Thoracic aorta (tissue), 2 donors: ENCODE measurements at places on chromosomes 4 and X.

DNA sequence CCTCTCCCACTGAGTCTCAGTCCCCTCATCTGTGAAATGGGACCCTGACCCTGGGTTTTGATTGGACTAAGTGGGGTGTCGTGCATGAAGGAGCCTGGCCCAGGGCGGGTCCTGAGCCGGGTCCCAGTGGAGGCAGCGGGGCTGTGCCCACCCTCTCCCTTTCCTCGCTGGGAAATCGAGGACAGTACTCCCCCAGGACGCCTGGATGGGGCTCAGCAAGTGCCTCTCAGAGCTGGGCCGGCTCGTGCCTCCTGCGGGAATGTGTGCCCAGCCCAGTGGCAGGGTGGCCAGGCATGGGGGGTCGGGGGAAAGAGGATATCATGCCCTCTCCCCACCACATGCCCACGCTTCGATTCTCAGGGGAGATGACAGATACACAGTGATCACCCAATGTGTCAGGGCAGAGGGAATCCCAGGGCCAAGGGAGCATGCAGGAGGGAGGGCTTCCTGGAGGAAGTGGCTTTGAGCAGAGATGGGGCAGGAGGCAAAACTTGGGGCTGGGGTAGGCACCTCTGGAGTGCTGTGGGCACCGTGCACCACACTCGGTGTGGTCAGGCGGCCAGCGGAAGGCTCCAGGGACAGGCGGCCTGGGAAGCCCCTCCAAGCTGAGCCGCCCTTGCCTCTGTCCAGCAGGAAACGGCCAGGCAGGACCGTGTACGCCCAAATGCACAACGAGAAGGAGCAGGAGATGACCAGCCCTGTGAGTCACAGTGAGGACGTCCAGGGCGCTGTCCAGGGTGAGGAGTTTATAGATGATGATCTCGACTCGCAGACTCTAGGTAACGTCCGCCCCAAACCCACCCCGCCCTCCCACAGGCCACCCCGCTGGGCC, 203.0 kb downstream of the AFAP1 start:
- H3K27ac ChIP-seq = no peak overlapping the region
- no peaks in the 10 kb centered on the region for H3K4me1 ChIP-seq
- DNase-seq = no peak
- H3K4me3 ChIP-seq = no peak overlapping the region

DNA sequence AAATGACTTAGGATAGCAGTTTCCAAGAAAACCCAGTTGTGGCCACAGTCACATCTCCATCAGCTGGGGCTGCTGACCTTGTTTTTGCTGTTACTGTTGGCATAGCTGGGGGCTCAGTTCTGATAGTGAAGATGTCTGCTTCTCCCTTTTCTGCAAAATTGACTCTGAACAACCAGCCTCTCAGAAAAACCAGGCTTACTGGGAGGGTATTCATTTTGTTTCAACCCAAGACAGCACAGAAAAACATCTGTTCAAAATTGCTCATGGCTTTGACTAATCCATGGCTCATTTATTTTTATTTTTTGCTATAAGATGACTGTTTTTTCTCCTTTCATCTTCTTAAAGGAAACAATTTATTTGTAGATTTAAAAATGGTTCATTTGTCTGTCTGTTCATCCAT, 53.1 kb downstream of the RASL11B start:
- H3K27ac ChIP-seq = no peak overlapping the region
- H3K4me3 ChIP-seq = no peak overlapping the region
- peaks cover 17% of the 10 kb centered on the region for H3K4me1 ChIP-seq
- DNase-seq = no peak
- H3K36me3 ChIP-seq = no peaks in the 10 kb centered on the region

- no peak overlapping the region for H3K27ac ChIP-seq
- no peak for DNase-seq
- no peak overlapping the region for H3K4me3 ChIP-seq
- H3K4me1 ChIP-seq = no peaks in the 10 kb centered on the region
- no peaks in the 10 kb centered on the region for H3K27me3 ChIP-seq
- no peaks in the 10 kb centered on the region for H3K36me3 ChIP-seq
These were observed 421.0 kb downstream of the ADAM29 start for GRCh38 chr4:175339100-175339707.

GRCh38 chrX:150983521-150984168, 510 bp downstream of the HMGB3 start:
- DNase-seq = no peak
- H3K4me3 ChIP-seq = peak overlapping the region; percentile 75
- H3K27ac ChIP-seq = no peak overlapping the region
- no peaks in the 10 kb centered on the region for H3K27me3 ChIP-seq

DNA sequence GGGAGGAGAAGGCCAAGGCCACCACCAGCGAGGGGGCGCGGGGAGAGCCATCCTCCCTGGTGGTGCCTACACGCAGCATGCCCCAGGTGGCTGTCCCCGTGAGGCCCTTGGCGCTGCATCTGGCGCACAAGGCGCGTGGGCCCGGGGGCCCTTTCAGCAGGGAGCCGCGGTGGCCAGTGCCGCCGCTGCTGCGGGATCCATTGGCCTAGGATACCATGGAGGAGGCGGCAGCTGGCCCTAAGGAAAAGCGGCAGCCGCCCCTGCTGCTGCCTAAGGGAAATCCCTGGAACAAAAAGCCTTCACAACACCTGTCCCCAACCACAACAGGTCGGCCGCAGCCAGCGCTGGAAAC, 1059.6 kb downstream of the TECRL start:
- no peaks in the 10 kb centered on the region for H3K4me1 ChIP-seq
- no peak overlapping the region for H3K4me3 ChIP-seq
- no peak for DNase-seq
- no peak overlapping the region for H3K27ac ChIP-seq

- H3K4me1 ChIP-seq = no peaks in the 10 kb centered on the region
- no peak for DNase-seq
- H3K36me3 ChIP-seq = no peaks in the 10 kb centered on the region
- H3K4me3 ChIP-seq = no peak overlapping the region
- no peak overlapping the region for H3K27ac ChIP-seq
These were observed 98.1 kb upstream of the MSX1 start for GRCh38 chr4:4761128-4761982.

GRCh38 chrX:118272242-118272641, 73.7 kb upstream of the WDR44 start:
- no peak for DNase-seq
- H3K4me1 ChIP-seq = no peaks in the 10 kb centered on the region
- H3K36me3 ChIP-seq = no peaks in the 10 kb centered on the region
- no peaks in the 10 kb centered on the region for H3K27me3 ChIP-seq
- no peak overlapping the region for H3K27ac ChIP-seq

DNA sequence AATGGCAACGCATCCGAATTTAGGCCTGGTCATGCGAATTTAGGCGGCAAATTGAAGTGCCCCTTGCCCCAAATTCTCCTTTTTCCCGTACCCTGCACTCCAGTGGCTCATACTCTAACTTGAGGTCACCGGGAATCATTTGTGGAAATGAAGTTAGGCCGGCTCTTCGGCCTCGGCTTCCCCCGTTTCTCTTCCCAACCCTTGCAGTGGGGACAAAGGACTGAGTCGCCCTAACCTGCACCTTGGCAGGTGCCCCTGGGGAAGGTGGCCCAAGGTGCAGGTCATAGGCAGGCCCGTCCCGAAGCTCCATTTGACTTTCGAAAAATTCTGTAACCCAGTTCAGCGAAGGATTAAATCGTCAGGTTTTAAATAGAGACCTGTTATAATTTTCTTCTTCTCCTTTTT, 811 bp downstream of the SRD5A3 start:
- H3K27me3 ChIP-seq = no peaks in the 10 kb centered on the region
- H3K4me1 ChIP-seq = peaks cover 11% of the 10 kb centered on the region
- peak overlapping the region; percentile 95 for H3K27ac ChIP-seq
- H3K4me3 ChIP-seq = peak overlapping the region; percentile 97

- no peak overlapping the region for H3K4me3 ChIP-seq
- no peak overlapping the region for H3K27ac ChIP-seq
- no peaks in the 10 kb centered on the region for H3K36me3 ChIP-seq
- no peaks in the 10 kb centered on the region for H3K4me1 ChIP-seq
These were observed 173.8 kb downstream of the AR start for GRCh38 chrX:67717571-67717970.

DNA sequence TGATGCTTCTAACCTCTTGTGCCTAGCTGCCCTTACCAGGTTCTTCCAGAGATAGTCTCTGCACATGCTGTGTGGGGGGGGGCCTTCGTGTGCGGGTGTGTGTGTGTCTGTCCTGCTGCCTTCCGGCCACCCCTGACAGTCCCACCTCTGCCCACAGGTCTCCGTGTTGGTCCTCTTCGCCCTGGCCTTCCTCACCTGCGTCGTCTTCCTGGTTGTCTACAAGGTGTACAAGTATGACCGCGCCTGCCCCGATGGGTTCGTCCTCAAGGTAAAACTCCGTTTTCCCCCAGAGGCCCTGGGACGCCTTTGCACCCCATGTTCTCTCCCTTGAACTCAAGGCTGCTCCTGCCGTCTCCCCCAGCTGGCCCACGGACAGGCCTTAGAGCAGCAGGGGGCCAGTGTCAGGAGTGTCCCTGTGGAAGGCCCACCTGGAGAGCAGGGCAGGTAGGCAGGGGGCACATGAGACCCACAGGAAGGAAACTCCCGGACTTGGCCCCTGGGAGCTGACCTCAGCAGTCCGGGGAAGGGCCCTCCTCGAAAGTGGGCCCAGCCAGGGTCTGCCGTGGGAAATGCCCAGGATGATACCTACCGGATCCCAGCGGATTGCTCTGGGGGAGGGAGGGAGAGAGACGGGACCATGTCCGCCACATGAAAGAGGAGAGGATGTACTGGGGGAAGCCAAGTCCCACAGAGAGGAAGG, 22.7 kb downstream of the NSG1 start:
- no peak for DNase-seq
- H3K4me1 ChIP-seq = no peaks in the 10 kb centered on the region
- H3K27me3 ChIP-seq = no peaks in the 10 kb centered on the region

DNA sequence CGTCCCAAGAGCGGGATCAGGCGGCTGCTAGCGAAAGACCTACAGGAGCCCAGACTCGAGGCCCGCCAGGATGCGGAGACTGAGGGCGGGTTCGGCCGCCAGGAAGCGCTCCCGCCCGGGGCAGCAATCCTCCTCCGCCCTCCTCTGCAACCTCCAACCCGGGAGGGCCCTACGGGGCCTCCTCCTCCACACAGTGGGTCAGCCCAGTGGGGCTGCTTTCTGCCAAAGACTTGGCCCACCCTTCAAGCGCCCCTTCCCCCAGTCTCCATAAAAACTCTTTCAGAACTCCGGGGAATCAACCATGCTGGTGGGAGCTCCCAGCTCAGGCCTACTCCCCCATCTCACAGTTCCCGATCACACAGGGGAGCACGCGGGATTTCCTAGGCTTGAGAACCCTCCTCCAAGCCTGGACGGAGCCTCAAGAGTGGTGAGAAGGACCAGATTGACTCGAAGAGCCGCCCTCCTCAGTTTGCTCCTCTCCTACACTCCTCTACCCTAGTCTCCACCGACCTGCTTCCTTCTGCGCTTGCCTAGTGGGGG, 77.5 kb downstream of the RLIM start:
- H3K4me3 ChIP-seq = peak overlapping the region; percentile 78
- peak overlapping the region; percentile 93 for H3K27ac ChIP-seq
- no peak for DNase-seq
- H3K4me1 ChIP-seq = peaks cover 12% of the 10 kb centered on the region
- H3K36me3 ChIP-seq = no peaks in the 10 kb centered on the region

DNA sequence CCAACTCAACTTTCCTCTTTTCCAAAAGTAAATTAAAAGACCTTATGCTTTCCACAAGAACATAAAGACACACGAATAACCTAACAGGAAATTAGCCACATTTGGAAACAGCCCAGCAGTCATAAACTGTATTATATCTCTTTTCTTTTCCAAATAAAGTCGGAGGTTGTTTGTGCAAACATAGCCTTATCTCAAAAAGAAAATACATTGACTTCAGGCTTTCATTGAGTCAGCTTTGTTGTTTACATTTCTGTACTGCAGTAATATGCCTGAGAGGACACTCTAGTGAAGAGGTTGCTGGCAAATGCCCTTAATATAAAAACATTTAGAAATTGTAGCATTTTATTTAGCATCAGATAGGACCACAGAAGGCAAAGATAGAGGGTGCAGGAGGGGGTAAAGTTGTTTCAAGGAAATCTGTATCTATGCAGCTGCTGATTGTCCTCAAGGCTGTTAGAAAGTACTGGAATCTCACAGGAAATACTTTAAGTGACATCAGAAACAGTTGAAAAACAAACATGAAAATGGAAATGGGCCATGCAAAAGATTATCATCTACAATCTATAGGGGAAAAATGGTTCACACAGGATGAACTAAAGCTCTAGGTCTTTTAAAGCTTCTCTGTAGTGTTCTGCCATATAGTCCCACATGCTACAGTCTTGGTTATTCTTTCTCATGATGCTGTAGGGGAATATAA, 14.5 kb downstream of the LNX1 start:
- H3K36me3 ChIP-seq = no peaks in the 10 kb centered on the region
- no peak overlapping the region for H3K27ac ChIP-seq
- H3K27me3 ChIP-seq = no peaks in the 10 kb centered on the region
- H3K4me1 ChIP-seq = peaks cover 10% of the 10 kb centered on the region
- no peak overlapping the region for H3K4me3 ChIP-seq

DNA sequence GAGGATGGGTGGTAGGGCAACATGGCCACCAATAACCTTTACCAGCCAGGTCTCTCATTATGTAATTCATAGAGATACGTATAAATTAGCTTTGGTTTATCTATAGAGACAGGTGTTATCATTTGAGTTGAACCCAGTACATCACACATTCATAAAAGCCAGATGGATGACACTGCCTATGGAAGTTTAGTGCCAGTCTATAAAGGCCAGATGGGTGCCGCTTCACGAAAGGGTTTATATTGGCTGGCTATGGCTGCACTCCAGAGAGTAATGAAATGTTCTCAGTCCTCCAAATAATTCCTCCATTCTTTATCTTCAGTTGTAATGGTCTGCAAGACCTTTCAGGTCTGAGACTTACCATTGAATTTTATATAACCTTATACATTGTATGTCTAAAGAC, 331.9 kb upstream of the NR3C2 start:
- no peak overlapping the region for H3K4me3 ChIP-seq
- H3K4me1 ChIP-seq = no peaks in the 10 kb centered on the region
- H3K36me3 ChIP-seq = no peaks in the 10 kb centered on the region
- H3K27ac ChIP-seq = no peak overlapping the region

DNA sequence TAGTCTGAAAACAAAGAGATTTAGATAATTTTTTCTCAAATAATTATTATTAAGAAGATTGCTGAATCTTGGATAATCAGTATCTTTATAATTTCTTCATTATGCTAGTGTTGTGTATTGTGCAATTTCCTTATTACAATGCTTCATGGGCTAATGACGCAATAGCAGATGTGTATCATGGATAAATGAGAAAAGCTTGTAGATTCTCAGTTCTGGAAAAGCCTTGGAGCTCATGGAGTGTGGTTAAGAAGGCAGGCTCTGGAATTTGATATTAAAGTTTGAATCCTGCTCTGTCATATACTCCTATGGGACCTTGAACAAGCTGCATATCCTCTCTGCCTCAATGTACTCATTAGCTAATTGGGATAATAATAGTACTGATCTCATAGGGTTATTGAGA, 18.9 kb upstream of the CXCL8 start:
- H3K27me3 ChIP-seq = no peaks in the 10 kb centered on the region
- peaks cover 5% of the 10 kb centered on the region for H3K4me1 ChIP-seq
- DNase-seq = no peak
